ENCODE measurements at places on chromosomes 2 and 18.

DNA sequence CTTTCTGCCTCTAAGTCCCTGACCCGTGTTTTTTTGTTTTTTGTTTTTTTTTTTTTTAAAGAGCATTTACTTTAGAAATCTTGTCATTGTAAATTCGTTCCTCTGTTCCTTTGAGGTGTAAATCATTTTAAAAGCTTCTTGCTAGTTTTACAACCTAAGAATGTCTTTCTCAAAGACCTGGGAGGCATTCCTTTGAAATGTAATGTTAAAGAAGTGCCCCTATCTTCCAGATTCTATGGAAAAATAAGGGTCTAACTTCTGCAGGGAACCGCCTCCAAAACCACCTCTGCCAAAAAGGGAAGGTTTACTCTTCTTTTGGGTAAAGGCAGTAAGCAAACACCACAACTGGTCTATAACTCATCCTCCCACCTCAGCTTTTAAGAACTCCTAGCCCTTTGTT, 259.6 kb upstream of the ZNF804A start:
- DNase-seq: no peak

- no peak for DNase-seq
These were observed 231.7 kb downstream of the ZNF516 start for GRCh38 chr18:76263046-76264005.

- DNase-seq: no peak
These were observed 837.4 kb upstream of the ID2 start for GRCh38 chr2:7844414-7844965.

DNA sequence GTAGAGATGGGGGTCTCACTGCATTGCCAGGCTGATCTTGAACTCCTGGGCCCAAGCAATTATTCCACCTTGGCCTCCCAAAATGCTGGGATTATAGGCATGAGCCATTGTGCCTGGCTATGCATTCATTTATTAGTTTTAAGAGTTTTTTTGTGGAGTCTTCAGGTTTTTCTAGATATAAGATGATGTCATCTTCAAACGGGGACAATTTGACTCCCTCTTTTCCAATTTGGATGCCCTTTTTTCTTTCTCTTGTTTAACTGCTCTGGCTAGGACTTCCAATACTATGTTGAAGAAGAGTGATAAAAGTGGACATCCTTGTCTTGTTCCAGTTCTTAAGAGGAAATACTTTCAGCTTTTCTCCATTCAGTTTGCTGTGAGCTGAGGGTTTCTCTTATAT, 113.7 kb upstream of the PARD3B start:
- no peak for DNase-seq

GRCh38 chr2:198615972-198616371, 811.6 kb downstream of the PLCL1 start:
- no peak for DNase-seq

DNA sequence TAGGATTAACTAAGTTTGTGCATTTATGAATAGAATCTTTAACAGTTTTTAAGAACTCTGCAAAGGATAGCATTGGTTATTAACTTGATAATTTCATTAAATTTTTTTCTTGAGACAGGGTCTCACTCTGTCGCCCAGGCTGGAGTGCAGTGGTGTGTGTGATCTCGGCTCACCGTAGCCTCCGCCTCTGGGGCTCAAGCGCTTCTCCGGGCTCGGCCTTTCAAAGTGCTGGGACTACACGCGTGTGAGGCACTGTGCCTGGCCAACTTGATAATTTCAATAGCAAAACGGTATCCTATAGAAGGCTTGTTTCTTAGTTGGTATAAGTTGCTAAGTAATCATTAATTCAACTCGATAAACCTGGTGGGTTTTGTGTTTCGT, 38.0 kb downstream of the ADNP2 start:
- no peak for DNase-seq

DNA sequence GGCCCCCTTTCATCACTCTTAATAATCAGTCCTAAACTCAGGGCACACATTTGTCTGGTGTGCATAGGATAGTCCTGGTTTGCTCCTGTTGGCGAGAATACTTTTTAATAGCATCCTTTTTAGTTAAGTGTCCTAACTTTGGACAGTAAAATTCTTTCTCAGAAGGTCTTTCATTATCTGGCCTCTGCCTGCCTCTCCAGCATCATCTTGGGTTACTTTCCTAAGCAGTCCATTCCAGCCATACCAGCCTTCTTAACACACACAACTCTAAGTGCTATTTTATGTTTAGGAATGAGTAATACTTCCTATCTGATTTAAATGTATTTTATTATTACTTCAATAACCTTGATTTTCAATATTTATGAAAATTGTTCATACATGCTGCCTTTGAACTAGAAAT, 151.0 kb downstream of the ACOXL start:
- no peak for DNase-seq

DNA sequence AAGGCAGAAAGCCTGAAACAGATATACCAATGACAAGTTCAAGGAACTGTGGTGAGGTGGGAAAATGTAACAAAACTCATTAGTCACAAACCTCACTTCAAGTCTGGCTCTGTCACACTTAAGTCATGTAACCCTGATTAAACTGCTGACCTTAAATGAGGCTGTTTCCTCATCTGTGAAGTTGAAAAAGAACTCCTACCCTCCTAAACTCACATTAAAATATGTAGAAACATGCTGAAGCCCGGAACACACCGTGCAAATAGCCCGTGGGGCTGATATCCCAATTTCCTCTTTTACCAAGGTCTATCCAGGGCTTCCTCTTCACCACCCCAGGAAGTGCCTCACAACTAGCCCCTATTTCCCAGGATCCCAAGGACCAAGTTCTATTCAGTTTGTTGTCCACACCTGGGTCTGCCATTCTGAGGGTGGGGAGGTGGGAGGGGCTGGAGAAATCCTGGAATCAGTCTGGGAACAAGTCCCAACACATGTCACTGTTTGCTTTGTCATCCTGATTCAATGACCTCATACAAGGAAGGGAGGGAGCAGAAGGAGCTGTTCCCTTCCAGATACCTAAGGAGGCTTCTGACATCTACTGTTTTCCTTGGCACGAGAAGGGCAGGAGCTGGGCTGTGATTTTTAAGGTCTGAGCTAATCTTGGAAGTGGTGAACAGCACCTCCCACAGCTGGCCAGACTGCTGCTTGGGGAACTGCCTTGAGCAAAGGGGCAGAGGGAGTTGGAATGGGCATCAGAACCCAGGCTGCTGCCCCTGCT, 42.3 kb downstream of the SLC4A1AP start:
- no peak for DNase-seq

DNA sequence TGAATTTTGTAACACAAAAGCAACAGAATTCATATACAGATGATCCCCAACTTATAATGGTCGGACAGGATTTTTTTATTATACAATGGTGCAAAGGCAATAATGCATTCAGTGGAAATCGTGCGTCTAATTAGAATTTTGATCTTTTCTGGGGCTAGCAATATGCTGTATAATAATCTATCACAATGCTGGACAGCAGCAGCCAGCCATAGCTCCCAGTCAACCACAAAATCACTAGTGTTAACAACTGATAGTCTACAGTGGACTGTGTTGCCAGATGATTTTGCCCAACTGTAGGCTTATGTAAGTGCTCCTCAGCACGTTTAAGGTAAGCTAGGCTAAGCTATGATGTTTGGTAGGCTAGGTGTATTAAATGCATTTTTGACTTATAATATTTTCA, 399.0 kb upstream of the SLC39A10 start:
- no peak for DNase-seq

DNA sequence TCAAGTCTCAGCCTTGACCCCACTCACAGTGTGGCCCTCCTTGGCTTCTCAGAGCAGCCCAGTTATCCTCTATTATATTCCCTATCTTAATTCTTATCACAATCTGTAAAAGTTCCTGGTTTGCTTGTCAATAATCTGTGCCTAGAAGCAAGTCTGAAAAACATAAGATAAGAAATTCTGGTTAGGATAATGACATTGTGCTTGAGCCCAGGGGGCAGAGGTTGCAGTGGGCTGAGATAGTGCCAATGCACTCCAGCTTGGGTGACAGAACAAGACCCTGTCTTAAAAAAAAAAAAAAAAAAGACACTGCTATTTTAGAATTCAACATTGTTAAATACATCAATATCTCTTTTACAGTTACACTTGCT, 63.9 kb downstream of the TMEM131 start:
- no peak for DNase-seq

DNA sequence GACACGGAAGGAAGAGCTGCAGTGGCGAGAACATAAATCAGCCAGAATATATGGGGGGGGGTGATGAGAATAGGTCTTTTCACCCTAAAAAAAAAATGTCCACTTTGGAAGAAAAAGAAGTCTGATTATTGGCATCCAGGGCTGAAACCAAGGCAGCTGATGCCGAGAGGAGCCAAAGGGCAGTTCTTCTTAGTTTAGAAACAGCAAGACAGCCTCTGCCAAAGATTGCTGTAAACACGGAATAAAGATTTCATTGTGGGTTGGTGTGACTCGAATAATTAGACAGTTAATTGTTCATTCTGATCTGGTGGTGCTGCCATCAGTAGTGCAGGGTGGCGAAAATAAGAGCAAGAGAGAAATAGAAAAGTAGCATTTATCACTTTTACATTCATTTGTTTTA, 3.5 kb downstream of the CDH20 start:
- no peak for DNase-seq

All from activated CD8-positive, alpha-beta memory T cell treated with anti-CD3 and anti-CD28 coated beads for 1 hour (primary cell).